Kidney tubule cell (primary cell): ENCODE measurements at places on chromosomes 16 and 17.

- peak; percentile 89 for DNase-seq
Observed at GRCh38 chr16:38941-39892, 14.2 kb downstream of the POLR3K start.

GRCh38 chr17:17198281-17198680 is 7.9 kb downstream of the PLD6 start:
- DNase-seq = no peak

- DNase-seq = peak; percentile 91
Observed at GRCh38 chr16:67723151-67723910, 4.2 kb upstream of the GFOD2 start.

DNA sequence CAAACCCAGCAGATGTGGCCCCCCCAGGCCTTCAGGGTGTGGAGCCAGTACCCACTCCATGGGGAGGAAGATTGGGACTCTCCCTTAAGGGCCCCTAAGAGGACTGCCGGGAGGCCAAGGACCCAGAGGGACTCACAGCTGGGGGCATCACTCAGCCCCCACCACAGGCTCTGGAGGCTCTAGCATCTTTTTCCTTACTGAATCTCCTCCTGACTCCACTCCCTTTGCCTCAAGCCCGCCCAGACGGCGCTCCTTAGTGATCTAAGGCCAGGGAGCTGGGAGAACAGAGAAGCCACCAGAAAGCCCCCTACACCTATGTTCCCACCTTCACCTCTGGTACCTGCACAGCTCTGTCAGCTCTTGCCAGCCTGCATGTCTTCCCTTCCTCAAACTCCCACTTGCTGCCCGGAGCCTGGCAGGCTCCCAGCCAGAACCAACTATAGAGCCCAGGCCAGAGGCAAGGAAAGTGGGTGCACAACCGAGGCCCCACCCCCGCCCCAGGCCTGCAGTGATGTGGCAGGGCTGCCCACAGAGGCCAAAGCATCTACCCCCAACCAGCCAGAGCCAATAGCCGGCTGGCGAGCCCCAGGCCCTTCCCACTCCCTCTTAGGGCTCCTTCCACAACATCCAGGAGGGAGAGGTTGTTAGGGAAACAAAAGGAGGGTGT is 22.3 kb upstream of the MPO start:
- no peak for DNase-seq

DNA sequence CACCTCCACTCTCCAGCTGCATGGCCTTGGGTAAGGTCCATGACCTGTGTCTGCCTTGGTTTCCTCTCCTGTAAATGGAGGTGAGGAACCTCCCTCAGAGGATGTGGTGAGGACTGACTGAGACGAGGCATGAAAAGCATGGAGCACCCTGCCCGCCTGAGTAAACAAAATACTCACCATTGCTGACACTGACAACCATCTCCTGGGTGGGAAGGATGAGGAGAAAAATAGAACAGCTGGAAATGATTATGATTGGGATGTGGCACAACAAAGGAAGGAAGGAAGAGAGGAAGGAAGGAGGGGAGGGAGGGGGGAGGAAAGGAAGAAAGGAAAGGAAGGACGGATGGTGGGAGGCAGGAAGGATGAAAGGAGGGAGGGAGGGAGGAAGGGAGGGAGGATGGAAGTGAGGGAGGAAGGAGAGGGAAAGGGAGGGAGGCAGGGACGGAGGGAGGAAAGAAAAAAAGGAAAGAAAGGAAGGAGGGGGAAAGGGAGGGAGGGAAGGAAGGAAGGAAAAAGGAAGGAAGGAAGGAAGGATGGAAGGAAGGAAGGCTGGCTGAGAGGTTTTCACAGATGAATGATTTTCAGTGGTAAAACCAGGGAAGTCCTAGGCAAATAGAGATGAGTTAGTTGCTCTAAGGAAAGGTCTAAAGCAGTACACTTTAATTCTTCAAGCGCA is 276.5 kb upstream of the XYLT1 start:
- no peak for DNase-seq

GRCh38 chr16:1538804-1539520 is 5.5 kb downstream of the TMEM204 start:
- DNase-seq = no peak

DNA sequence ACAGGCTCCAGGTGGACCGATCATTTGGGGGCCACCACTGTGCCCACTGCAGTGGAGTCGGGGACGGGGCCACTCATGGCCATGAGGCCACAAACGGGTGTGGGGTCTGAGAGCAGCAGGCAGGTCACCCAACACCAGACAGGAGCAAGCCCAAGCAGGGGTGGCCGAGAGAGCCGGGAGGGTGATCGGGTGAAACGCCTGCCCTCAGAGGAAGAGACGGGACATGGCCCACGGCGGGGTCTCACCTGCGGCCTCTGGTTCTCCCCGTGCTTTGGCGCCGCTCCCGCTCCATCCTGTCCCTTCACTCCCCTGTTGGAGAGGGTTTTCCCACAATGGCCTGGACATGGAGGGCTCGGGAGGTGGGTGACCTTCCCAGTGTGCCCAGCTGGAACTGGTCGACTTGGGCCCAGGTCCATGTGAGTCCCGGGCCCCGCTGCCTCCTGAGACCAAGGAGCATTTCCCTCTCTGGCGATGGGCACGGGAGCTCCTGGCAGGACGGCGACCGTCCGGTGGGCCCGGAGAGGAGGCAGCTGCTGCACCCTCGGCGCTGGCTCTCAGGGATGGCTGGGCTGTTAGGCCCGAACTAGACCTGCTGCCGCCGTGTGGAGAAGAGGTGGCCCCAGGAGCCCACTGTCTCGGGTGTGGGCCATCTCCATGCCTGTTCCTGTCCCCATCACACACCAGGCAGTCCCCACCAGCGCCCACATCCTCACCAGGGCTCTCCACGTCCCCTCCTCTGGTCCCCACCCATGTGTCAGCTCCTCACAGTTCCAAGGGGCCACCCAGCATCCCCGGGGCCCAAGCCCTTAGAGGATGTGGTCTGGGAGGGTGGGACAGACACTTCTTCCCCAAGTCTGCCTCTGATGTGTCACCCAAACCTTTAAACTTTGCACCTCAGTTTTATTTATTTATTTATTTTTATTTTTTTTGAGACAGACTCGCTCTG is 13.4 kb upstream of the BAHCC1 start:
- DNase-seq = no peak

- no peak for DNase-seq
Observed at GRCh38 chr17:9702914-9703780, 57.8 kb downstream of the USP43 start.
